CD4-positive, alpha-beta T cell treated with Interleukin-17A for 4 hours (primary cell): ENCODE measurements at places on chromosomes 4 and X.

- DNase-seq, result no peak
Measured at GRCh38 chr4:25799522-25799921, 63.3 kb downstream of the SEL1L3 start.

GRCh38 chr4:24768604-24769003 is 26.8 kb upstream of the SOD3 start:
- DNase-seq, result no peak

GRCh38 chr4:79442422-79442821 is 34.4 kb upstream of the GK2 start:
- no peak for DNase-seq

GRCh38 chr4:44978020-44978419 is 251.7 kb upstream of the GNPDA2 start:
- no peak for DNase-seq

- DNase-seq, result no peak
Measured at GRCh38 chr4:128601991-128602695, 207.4 kb upstream of the JADE1 start.

- DNase-seq, result no peak
Measured at GRCh38 chrX:53713987-53714579, 27.6 kb upstream of the HUWE1 start.

- peak; percentile 88 for DNase-seq
Measured at GRCh38 chr4:56907489-56908205, at the start of gene REST. TSS of gene REST (plus strand) at chr4:56907900. CDS start at chr4:56910639, 2,739 bp downstream.

GRCh38 chr4:189656641-189657040 is 284.0 kb upstream of the FRG1 start:
- DNase-seq, result no peak

GRCh38 chr4:4872314-4872903 is 12.9 kb downstream of the MSX1 start:
- no peak for DNase-seq

DNA sequence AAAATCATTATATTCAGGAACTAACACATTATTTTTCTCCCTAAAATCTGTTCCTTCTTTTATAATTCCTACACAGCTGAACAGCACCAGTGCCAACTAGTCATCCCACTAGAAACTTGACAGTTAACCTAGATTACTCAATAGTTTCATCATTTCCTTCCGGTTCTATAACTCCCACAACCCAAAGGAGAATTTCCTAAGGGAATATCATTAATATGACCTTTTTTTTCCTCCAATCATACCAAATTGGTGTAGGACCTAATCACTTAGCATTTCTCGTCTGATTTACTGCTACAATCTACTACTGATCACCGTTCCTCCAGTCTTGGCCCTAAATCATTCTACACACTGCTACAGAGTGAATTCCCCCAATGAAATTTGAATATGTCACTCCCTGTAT is 45.9 kb downstream of the WDFY3 start:
- DNase-seq, result no peak

GRCh38 chr4:61741327-61742096 is 541.4 kb downstream of the ADGRL3 start:
- no peak for DNase-seq

DNA sequence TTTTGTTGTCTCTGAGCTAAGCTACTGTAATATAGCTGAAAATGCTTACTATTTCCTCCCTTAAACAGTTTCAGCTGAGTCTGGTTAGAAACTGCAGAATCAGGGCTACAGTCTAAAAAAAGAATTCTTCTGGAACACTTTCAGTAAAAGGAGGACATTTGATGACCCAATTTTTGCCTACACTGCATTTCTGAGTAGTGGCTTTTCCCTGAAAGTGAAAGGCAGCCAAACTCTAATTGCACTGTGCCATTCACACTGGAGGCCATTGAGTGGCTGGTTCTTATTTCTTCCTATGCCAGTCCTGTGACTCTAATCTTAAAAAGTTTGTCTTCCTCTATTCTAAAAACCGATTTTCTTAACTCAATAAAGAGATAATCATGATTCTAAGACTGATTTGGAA is 526.0 kb downstream of the CFAP47 start:
- DNase-seq, result no peak
